ENCODE measurements at places on chromosomes 4 and X.

DNA sequence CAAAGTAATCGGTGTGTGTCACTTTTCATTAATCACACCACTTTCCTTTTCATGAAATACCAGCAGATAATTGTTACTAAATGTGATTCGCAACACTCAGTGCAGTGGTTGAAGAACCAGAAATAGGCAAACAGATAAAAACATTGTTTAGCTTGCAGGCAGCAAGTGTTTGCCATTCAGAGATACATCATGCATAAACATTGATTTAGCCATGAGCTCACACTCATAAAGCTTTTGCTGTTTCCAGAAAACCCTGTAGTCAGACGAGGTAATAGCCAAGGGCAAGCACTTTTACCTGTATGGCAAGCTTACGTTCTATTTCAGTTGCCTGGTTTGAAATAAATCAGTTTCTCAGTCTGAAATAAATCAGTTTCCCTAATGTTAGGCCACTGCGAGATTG is 542.0 kb upstream of the TENM3 start:
- DNase-seq, result no peak

- DNase-seq, result no peak
Observed at GRCh38 chrX:111728096-111728495, 47.1 kb downstream of the ALG13 start.

GRCh38 chrX:72351606-72352334 is 46.1 kb upstream of the CITED1 start:
- DNase-seq, result no peak

DNA sequence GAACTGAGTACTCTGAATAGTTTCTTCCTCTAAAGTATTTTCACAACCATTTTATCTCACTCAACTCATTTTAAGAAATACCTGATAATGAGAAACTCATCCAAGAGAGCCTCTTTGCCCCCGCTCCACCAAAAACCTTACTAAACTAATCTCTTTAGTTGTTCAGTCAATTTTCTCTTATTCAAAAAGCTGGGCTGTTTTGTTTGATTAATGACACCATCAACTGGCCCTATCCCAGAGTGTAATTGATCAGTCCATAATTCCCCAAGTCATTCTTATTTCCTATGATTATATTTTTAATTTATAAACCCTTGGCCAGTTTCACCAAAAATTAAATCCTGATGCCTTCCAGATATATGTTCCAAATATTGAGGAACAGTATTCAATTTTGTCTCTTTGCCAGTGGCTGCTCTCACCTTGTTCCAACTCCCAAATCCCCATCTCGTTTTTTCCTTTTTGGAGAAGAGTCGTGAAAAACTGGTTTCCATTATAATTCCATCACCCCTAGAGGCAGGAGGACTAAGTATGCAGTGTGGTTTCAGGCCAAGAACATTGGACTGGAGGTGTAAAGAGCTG is 10.4 kb downstream of the LIMCH1 start:
- DNase-seq, result no peak

GRCh38 chr4:166003811-166004210 is 130.8 kb downstream of the TLL1 start:
- DNase-seq, result no peak

GRCh38 chr4:74543231-74543781 is 98.4 kb downstream of the AREG start:
- peak; percentile 17 for DNase-seq

DNA sequence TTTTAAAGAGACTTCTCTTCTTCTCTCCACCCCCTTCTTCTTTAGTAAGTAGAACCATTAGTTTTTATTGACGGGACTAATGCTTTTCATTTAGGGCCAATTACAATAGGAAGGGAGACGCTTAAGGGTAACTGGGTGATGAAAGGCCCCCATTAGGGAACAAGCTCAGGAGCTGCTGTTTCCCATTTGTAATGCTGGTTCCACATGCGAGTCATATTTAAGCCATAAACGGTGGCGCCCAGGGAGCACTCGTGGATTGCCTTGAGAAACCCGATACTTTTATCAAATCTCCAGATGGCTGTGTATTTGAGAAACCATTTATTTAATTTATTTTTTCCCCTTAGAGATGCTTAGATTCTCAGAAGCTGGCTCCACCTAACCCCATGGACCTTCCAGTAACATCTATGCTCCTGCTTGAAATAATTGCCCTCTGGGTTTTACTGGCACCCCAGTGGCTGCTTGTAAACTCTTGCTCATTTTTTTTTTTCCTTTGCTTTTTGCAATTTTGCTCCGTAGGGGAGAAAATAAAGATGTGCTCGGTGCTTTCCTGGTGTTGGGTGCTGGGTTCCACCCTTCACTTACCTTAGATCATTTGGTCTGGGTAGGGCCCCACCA is 124.2 kb upstream of the MSX1 start:
- no peak for DNase-seq

DNA sequence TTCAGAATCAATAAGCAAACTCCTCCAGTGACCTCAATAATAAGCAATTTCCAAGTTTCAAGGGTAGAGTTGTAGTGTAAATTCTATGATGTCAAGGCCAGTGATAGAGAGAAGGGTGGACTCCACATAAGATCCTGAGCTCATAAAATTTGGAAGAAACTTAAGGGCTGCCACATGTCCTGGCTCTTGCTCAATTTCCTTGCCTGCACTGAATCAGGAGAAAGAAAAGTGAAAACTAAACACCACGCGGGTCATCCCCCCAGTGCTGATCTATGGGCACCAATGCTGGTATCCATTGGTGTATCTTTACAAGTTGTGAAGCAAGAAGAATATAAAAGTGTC is 392.0 kb upstream of the INTU start:
- DNase-seq, result no peak

DNA sequence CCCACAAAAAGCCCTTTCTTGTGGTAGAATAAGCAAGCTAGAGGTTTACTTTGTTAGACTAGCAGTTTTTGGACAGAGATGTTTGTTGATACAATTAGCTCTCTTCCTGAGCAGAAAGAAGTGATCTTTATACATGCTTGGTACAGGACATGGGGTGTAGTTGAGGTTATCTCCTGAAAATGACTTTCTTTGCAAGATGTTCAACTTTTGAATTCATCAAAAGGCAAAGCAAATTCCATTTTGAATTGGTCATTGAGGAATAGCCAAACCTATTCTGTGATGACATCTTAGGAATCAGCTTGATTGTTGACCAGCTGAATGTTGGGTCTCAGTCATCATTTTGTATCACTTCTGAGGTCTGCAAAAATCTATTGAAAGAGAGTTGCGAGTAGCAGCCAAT is 3.8 kb downstream of the CPE start:
- DNase-seq, result no peak

DNA sequence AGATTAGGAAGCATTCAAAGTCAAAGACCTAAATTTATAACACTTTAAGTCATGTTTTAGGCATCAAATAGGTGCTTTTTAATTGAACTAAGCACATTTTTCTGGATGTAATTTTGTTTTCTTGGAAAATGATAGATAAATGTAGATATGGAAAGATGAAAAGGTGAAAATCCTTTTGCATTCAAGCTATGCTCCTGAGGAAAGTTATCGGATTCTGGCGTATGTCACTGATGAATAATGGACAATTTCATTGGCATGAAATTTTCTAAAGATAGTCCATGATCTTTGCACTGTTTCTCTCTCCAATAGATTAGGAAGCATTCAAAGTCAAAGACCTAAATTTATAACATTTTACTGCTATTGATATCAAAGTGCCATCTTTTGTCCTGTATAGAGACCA is 444.2 kb upstream of the PABPC4L start:
- no peak for DNase-seq

DNA sequence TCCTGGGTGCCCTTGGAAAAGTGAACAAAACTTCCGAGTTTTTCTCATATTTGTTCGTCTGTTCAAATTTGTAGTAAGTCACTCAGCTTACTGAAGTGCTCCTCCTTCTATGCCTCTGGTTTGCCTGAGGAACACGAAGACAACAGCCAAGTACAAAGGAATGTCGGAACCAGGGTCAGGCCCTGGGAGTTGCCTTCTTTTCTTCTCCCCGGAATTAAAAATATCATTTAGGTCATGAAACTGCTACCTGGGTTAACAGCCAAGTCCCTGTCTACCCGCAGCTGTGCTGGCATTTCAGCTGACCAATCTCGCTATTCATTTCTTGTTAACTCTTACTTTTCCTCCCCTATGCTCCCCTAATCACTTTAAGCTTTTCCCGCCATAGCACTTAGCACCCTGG is 137.6 kb upstream of the TEX13D start:
- no peak for DNase-seq

DNA sequence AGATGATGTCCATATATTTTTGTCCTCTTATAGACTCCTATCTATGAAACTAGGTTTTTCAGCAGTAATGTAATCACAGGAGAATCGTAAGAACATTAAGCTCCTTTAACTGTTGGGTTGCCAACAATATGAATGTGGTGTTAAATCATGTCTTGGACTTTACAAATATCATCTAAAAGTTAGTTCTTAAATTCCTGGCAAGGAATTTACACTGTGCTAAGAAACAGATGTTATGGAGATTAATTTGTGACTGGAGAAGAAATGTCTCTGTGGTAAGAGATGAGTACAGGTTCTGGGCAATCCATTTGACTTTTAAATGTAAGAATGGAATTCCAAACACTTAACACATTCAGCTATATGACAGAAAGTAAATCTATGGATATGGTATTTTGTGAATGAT is 34.6 kb downstream of the CNKSR2 start:
- DNase-seq, result no peak

DNA sequence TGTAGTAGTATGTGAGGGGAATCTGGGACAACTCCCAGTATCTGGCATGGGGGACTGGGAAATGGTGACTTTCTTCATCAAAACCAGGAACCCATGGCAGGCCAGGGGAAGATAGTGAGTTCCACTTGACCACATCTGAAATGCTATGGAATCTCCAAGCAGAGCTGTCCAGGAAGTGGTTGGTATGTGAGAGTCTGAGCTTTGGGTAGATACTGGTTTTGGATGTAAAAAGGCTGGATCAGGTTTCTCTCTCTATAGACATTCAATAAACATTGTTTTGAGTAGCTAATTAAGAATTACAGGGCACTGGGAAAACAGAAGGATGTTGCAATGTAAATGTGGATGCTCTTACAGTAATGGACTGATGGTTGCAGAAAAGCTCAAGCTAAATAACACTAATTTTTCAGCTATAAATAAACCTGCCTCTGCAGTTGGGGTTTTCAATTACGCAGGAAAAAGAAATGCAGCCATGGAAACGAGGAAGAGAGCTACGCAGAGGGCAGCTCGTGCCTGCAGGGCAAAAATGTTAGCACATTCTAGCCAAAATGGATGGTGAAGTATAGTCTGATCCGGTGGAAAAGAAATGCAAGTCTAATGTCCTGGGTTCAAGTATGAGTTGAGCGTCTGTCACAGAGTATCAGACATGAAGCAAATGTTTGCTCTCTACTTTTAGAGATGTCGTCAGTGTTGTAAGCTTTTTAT is 13.4 kb upstream of the CHRNA9 start:
- no peak for DNase-seq

DNA sequence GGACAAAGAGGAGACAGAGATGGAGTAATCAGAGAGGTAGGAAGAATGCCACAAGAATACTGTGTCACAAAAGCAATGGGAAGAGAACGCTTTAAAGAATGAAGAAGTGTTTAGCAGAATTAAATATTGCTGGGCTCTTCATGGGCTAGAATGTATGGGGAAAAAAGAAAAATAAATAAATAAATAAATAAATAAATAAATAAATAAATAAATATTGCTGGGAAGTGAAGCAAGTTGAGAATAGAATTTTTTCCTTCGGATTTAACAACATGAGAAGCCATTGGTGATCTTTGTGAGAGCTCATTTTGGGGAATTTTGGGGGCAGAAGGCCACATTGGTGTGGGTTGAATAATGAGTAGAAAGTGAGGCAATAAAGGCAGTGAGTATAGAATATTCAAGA is 59.7 kb upstream of the FRMPD3 start:
- no peak for DNase-seq

- DNase-seq, result no peak
Observed at GRCh38 chr4:98661371-98662054, 3.1 kb upstream of the TSPAN5 start.

DNA sequence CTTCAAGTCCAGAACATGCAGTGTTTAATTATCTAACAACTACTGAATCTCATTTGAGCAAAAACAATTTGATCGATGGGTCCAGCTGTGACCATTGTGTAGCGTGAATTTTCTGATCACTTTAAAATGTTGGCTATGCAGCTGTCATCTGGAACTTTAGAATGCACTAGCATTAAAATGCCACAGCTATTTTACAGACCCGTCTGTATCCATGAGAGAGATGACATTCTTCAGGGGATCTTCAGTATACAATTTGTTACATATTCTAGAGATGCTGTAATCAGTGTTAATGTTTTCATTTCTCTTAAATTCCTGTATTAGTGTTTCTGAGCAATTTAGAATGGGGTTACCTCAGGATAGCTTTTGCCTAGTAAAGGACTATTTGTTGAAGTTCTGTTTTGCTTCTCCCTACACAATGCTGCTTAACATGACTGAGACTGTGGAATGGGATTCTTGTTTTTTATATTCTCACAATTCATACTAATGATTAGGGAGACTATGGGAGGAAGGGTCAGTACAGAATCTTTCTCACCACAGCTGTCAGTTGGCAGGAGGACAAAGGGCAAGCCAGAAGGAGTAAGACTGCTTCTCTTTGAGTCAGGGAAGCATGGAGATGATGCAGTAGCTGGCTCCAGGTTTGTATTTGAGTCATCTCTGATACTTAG is 13.2 kb upstream of the CTSO start:
- DNase-seq, result no peak

DNA sequence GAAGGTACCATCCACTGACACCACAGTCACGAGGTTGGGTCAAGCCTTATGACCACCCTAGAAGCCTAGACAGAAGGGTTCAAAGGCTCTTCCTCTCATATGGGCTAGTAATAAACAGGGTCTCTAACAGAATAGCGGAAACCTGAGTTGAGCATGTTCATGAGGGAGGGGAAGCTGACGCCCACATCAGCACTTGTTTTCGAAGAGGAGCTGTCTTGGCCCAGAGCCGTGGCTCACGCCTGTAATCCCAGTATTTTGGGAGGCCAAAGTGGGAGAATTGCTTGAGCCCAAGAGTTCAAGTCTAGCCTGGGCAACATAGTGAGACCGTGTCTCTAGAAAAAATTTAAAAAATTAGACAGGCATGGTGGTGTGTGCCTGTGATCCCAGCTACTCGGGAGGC is 21.5 kb upstream of the TMSB4X start:
- DNase-seq, result peak; percentile 31

DNA sequence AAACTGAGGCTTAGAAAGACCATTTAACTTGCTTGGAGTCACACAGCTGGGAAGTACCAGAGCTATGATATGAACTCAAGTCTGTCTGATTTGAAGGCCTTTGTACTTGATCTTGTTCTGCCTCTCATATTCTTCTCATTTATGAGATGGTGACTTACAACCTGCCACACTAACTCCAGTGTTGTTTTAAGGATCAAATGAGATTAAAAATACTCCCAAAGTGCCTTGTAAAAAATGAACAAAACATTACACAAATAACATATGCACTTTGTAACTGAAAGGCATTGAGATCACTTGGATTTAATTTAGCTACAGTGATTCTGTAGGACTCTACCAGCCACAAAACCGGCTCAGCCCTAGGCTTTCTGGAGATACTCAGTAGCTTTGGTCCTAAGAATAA is 15.6 kb upstream of the MAP7D3 start:
- no peak for DNase-seq

Data from CD4-positive, alpha-beta T cell treated with Interleukin-17A for 1 hour (primary cell).